ENCODE measurements at places on chromosomes 12 and 14.

GRCh38 chr12:87383680-87384079, 645.5 kb downstream of the C12orf50 start:
- no peak for DNase-seq

GRCh38 chr12:93950311-93950710, 198.1 kb upstream of the PLXNC1 start:
- no peak for DNase-seq

DNA sequence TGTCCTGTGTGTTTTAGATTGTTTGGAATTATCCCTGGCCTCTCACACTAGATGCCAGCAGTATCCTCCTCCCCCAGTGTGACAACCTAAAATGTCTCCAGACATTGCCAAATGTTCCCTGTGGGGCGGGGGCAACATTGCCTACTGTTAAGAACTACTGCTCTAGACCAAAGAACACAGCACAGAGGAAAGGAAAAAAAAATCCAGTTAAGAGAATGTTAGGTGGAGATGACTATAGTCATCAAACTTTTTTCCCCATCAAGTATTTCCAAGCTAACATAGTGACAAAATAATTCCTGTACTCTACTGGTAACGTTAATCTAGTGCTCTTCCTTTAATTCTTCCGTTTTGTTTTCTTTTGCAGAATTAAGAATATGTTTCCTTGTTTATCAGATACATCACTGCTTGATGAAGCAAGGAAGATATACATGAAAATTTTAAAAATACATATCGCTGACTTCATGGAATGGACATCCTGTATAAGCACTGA, 3.5 kb downstream of the CDKN1B start:
- no peak for DNase-seq

DNA sequence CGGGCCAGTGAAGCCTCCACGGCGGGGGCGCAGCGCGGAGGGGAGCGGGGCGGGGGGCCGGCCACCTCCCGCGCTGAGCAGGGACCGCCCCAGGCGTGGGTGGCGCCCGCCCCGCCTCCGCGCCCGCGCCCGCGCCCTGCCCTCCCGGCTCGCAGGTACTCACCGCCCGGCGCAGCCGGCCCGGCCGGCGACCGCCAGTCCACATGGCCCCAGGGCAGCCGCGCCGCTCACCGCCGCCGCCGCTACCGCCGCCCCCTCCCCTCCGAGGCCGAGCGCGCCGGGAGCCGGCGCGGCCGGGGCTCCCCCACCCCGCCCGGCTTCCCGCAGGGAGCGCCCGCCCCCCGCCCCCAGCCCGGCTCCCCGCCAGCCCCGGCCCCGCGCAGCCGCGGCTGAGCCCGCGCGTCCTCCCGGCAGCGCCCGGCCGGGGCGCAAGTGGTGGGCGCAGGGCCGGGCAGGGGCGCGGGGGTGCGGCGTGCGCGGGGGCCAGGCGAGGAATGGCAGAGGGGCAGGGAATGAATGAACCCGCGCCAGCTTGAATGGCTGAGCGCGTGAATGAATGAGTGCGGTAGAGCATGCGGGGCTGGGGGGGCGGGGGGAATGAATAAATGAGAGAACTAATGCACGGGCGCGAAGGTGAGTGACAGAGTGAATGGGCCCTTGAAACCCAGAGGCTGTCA, at the start of gene BEGAIN:
Gene BEGAIN, minus strand, starts transcription at position 332 of the 677 bp plus-strand sequence. Its CDS starts 127 bp downstream, at position 205.
- DNase-seq: no peak

- DNase-seq: no peak
These were observed 26.2 kb upstream of the PPM1A start for GRCh38 chr14:60222820-60223219.

DNA sequence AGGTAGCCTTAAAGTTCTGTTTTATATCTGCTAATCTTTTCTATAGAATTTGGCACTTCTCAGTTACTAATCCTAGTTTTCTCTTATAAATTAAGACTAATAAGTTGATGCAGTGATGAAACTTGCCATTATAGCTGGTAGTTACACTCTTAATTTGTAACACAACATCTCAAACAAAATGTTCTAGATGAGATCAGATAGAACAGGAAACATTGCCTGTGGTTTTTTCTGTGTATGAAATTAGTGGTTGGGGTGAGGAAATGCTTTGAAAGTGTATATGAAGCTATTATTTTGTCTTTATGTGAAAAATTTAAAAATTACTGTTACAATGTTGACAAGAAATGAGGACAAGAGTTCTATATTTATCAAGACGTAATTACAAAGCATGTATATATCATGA, 91.9 kb downstream of the PCNX1 start:
- no peak for DNase-seq

DNA sequence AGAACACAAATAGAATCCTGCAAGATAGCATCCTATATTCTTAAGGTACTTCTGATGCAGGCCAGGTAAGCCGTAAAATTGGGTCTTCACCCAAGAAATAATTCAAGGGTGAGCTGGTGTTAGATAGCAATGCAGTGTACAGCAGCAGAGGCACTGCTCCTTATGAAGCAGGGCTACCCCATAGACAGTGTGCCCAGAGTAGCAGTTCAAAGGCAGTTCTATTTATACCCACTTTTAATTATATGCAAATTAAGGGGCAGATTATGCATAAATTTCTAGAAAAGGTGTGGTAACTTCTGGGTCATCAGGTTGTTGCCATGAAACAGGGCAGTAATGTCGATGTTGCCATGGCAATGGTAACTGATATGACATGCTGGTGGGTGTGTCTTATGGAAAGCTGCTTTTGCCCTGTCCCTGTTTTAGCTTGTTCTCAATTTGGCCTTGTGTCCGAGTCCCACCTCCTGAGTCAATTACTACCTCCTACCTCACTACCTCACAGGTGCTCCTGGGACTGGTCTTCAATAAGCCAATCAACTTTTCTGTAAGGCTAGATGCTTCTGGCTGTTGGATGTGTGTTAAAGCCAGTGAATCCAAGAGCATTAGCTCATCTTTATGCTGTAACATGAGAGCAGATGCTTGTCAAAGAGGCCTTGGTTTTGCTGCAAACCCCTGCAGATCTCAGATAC, 61.0 kb downstream of the PPM1A start:
- DNase-seq: no peak

- no peak for DNase-seq
These were observed 4.2 kb downstream of the DENND5B start for GRCh38 chr12:31586728-31587127.

DNA sequence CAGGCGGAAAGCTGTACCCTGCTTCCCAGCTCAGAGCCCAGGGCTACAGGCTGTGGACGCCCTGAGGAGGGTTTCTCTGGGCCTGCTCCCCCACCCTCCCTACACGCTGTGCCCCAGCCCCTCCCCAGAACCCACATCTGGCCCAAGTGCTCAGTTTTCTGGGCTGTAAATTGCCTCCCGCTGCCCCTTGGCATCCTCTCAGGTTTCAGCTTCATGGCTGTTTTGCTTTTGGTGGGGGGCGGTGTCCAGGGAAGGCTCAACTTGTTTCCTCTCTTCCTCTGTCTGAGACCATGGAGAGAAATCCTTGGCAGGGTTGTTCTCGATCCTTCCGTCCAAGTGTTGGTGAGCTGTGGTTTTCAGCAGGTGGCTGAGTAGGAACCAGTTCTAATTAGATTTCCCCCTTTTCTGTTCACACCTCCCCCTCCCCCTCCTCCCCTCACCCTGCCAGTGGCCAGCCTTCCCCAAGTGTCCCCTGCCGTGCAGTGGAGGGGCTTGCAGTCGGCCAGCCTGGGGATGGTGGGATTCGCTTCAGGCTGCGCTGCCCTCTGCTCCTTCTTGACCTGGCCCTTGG, 61.8 kb downstream of the TSPAN9 start:
- no peak for DNase-seq

GRCh38 chr12:9786726-9787717, 26.3 kb upstream of the CD69 start:
- DNase-seq: no peak

DNA sequence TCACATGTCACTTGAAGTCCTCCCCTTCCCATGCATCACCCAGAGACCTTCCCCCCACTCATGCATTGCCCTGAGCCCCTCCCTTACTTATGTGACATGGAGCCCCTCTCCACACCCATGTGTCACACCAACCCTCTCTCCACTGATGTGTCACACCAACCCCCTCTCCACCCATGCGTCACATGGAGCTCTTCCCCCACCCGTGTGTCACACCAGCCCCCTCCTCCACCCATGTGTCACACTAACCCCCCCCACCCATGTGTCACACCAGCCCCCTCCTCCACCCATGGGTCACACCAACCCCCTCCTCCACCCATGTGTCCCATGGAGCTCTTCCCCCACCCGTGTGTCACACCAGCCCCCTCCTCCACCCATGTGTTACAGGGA, 30.4 kb downstream of the RTL1 start:
- DNase-seq: no peak

All from fibroblast of the conjunctiva (primary cell).